ENCODE measurements at places on chromosomes 12 and 14.

GRCh38 chr12:15522574-15523187 lies 200.4 kb downstream of the PTPRO start:
- DNase-seq = no peak

DNA sequence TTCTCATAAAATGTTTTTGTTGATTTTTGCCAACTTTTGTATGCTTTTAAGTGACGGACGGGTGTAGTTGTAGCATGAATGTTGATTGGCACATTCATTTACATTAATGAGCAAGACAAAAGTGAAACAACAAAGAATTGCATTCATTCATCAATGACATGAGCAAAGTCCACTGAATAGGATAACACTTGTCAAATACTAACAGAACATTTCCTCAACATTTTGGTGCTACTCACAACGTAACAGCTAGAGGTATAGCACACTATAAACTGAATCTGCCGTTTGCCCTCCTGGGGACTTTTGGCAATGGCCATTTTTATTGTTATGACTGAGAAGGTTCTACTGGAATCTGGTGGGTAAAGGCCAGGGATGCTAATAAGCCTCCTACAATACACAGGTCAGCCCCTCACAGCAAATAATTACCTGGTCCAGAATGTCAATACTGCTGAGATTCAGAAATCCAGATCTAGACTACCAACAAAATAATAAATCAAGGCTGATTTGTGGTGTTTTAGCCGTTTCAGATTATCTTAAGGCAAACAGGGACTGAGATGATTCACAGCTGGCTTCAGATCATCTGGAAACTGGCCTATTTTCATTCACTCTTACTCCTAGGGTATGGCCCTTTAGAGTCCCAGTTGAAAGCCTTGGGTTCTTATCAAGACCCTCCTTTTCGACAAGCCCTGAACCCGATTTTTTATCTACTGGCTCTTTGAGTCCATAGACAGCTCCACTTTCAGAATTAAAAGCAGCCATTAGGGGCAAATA lies 22.5 kb upstream of the CDKN3 start:
- no peak for DNase-seq

DNA sequence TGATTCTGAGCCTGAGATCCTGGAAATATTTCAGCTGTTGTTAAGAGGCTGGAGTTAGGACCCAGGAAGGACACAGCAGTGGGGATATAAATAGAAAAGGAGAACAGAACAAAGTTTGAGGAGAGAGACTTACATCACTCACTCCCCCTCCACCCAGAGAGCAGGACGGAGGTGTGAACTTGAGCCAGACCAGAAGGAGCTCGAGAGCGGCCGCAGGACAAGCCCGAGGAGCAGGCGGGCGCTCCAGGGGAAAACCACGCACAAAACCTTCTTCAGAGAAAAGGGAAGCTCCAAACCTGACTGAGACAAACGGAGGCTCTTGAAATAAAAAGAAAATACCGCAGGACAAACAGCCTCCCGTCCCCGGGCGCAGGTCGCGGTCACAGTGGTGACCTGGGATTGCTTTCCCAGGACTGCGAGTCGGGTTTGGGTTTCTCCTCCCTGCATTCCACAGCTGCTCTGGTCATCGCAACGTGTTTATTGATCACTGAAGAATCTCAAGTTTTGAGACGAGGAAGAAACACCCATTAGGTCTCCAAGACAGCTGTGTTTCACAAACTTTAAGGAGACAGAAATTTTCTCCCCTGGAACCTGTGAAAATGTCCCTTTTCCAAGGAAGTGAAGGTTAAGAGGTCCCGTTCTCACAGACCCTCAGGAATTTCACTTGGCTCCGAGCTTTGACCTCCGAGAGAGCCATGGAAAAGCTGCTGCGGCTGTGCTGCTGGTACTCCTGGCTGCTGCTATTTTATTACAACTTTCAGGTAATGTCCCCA lies at the start of gene ADGRD1:
Gene ADGRD1, plus strand, starts transcription at position 137 of the 773 bp plus-strand sequence. Its CDS starts 559 bp downstream, at position 696.
- no peak for DNase-seq

- DNase-seq = no peak
Measured at GRCh38 chr12:57603815-57604453, 690 bp upstream of the DTX3 start.

DNA sequence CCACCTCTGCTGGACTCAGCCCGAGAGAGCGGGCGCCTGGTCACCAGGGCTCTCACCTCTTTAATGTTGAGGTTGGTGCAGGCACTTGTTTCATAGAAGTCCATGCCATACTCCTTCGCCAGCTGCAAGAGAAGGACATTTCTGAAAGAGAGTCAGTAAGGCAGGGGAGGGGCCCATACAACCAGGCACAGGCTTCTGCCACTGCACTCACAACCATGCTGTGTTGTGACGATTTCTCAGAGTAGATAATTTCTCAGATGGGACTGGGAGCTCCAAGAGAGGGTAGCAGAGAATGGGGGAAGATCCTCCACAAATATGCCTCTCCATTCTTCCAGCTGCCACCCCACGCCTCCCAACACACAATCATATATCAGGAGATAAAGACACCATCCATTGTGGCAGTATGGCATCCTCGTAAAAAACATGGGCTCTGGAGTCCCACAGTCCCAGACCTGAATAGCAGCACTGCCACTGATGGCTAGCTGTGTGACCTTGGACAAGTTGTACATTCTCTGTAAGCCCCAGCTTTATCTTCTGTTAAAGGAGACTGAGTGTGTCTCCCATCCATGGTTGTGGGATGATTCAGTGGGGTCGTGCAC lies 6.2 kb upstream of the GPX2 start:
- DNase-seq = no peak

- DNase-seq = no peak
Measured at GRCh38 chr14:95533822-95534221, 1.0 kb upstream of the GLRX5 start.

DNA sequence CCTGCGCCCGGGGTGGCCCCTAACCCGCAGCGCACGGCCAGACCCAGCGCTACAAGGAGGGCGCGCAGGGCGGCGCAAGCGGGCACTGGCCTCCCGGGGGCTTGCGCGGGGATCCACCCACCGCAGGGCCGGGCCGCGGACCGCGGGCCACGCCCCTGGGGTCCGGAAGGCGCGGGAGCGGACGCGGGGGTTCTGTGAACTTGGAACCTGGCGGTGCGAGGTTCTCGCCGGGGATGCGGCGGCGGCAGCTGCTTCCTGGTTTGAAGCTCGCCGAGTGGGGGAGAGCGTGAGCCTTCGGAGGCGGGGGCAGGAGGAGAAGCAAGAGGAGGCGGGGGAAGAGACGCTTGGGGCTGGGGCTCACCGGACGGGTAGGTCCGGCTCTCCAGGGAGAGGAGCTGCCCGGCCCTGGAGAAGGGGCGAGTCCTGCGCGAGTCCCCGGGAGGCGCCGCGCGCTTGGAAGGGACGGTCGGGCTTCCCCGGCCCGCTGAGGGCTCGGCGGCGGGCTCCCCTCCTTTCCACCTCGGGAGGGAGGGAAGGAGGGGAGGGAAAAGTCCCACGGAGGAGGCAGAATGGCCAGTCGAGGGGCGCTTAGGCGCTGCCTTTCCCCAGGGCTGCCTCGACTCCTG lies at the start of gene PRKCH:
Gene PRKCH, plus strand, starts transcription at position 195 of the 626 bp plus-strand sequence. CDS start 523 bp downstream, outside the sequence.
- DNase-seq = peak; percentile 75

DNA sequence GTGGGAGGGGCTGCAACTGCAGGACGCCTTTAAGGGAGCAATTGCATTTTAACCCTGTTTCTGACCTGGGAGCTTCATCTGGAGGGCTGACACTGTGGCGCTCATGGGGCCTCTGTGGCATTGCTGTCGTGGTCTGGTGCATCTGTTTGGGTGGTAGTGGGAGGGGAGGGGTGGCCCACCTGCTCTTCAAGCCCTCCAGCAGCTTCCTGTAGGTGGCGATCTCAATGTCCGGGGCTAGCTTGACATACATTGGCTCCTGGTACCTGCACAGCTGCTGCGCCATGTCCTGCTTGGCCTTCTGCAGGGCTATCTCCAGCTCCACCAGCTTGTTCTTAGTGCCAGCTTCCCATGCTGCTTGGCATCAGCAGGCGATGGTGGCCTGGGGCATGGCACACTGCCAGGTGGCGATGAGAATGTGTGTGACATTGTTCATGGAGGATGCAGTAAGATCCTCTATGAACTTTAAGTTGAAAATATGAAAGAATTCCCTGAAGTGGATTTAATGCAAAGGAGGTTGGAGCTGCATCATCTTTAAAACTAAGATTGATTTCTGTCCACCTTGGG lies 7.7 kb upstream of the KRT82 start:
- DNase-seq = no peak

DNA sequence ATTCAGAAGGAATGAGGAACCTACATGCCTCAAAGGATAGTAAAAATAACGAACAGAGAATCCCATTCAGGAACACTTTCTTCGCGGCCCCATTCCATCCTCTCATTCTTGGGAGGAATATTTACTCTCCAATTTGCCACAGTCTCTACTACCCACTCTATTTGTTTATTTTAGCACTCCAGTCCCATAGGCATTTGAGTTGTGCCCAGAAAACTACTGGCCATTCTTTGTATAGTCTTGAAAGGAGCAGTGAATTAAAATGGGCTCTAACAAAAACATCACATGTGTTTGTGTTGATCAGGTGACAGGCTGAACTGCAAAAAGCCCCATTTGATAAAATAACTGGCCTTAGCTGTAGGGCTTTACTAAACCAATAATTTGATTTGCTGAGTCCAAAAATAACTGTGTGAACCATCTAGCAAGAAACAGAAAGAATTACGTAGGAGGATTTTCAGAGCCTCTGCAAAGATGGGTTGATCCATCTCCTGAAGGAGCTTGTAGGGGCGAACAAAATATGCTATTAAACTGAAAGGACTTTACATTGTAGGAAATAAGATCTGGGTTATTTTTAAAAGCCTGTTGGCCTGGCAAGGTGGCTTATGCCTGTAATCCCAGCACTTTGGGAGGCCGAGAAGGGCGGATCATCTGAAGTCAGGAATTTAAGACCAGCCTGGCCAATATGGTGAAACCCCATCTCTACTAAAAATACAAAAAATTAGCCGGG lies 142.3 kb upstream of the CPNE8 start:
- no peak for DNase-seq

DNA sequence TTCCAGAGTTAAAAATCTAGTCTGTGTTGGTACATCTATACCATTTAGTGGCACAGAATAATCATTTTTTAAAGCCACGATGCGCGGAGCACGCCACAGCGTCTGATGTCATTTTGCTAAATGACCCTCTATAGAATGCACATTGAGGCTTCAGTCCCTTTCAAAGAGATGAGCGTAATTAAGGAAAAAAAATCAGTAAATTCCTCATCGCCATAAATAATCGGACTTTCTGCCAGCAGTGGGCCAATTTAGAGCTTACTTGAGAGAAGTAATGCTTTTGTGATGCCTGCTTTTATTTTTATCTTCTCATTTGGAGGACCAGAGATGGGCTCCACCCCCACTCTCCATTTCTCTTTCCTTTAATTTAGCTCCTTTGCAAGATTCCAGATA lies 4.0 kb downstream of the ASCL1 start:
- DNase-seq = no peak

- DNase-seq = peak; percentile 36
Measured at GRCh38 chr12:56687223-56688128, 608 bp downstream of the PTGES3 start.

GRCh38 chr14:60984196-60984595 lies 3.2 kb downstream of the SLC38A6 start:
- DNase-seq = no peak

GRCh38 chr12:124248941-124249825 lies 45.7 kb upstream of the RFLNA start:
- no peak for DNase-seq

GRCh38 chr14:56199982-56200577 lies 81.9 kb downstream of the PELI2 start:
- DNase-seq = no peak

GRCh38 chr12:30025317-30025716 lies 241.6 kb upstream of the TMTC1 start:
- no peak for DNase-seq

DNA sequence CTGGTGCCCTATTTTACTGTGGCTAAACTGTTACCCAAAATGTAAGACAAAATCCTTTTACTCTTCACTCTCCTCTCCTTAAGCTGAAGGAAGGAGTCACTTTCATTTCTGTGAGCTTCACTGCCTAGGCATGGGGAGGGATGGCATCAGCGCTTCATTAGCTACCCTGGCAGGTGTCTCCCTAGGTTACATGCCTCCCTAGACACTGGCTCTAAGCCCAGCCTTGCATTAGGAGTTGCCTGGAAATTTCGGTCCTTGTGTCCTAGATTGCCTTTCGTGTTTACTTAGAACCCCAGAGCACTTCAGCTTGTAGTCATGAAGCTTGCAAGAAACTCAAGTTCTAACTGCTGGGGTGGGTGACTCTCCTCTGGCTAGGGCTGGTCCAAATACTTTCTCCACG lies 520.5 kb upstream of the STXBP6 start:
- no peak for DNase-seq

GRCh38 chr12:24966951-24967564 lies 18.2 kb upstream of the BCAT1 start:
- DNase-seq = no peak

GRCh38 chr14:53144244-53144643 lies 8.9 kb downstream of the DDHD1 start:
- no peak for DNase-seq

DNA sequence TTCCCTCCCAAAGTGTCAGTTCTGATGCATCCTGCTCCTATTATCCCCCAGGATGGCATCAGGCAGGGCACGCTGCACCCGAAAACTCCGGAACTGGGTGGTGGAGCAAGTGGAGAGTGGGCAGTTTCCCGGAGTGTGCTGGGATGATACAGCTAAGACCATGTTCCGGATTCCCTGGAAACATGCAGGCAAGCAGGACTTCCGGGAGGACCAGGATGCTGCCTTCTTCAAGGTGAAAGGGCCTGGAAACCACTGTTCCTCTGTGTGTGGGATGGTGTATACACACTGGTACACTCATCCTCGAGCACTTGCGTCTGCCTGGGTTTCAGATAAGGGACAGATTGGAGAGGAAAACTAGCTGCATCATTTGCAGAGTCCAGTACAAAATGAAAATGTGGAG lies 1.0 kb downstream of the IRF9 start:
- no peak for DNase-seq

- DNase-seq = no peak
Measured at GRCh38 chr14:53147208-53147607, 5.9 kb downstream of the DDHD1 start.

DNA sequence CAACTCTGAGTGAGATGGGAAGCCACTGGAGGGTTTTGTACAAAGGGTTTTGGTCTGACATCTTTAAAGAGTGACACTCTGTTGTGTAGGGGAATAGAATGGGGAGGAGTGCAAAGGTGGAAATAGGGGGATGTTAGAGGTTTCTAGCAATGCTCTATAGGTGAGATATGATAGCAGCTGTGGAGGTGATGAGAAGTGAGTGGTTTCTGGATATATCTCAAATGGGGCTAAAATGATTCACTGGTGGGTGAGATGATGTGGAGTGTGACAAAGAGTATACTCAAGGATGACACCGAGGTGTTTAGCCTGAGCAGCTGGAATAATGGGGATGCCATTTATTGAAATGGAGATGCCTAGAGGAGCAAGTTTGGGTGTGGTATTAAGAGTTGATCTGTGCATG lies 426.4 kb downstream of the PCNX1 start:
- DNase-seq = no peak

DNA sequence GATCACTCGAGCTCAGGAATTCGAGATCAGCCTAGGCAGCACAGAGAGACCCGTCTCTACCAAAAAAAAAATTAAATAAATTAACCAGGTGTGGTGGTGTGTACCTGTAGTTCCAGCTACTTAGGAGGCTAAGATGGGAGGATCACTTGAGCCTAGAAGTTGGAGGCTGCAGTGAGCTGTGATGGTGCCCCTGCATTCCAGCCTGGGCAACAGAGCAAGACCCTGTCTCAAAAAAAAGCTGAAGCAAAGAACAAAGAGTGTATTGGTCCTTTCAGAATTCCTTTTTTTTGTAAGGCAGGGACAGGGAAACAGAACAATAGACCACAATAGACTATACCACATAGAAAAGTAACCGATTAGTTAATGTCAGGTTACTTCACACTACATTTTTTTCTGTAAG lies 47.4 kb downstream of the MARK3 start:
- no peak for DNase-seq
